ENCODE measurements at places on chromosomes 1 and 21.

- DNase-seq = no peak
Observed at GRCh38 chr1:153774780-153775457, at the start of gene SLC27A3. TSS of gene SLC27A3 (plus strand) at chr1:153775407. CDS start at chr1:153775498, 91 bp downstream.

- no peak for DNase-seq
Observed at GRCh38 chr1:18738126-18738525, 107.5 kb downstream of the PAX7 start.

GRCh38 chr1:22282364-22282995 lies 139.6 kb upstream of the WNT4 start:
- no peak for DNase-seq

DNA sequence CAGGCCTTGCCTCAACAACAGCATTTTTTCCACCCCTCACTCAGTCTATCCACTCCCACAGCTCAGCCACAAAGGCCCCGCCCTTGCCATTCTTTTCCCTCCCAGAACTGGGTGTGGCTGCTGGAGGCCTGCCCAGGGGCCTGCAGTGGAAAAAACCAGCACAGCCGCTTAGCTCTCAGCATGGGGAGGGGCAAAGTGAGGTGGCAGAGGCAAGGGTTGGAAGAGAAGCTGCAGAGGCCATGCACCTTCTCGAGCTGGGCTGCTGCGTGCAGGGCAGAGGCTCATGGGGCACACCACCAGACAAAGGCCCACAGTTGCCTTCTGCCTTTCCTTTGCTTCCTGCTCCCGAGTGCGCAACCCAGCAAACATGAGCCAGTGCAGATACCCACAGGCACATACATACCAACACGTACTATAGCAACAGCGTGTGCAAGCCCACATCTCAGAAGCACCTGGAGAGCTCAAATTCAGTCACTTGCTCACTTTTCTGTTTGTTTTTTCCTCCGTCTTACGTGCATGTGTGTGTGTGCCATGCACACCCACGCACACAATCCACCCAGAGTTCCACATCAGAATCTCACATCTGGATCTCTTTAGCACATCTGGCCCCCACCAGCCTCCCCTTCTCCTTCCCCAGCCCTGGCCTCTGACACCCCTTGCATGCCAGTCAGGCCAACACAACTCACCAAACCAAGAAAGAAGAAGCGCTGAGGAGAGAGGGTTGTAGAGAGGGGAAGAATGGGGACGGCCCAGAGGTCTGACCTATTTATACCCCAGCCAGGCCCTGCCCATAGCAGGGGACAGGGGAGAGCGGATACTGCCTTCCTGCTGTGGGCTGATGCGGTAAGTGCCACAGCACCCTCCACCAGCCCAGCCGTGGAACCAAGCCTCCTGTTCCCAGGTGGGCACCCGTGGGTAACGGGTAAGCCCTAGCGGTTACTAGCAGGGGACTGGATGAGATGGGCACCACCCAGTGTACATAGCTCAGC lies at the start of gene S100A4:
Gene S100A4, minus strand, starts transcription at position 740 of the 989 bp plus-strand sequence. CDS start 1,012 bp downstream, outside the sequence.
- DNase-seq = peak; percentile 74

GRCh38 chr1:179127163-179127895 lies 45.5 kb downstream of the TOR3A start:
- DNase-seq = no peak

- DNase-seq = no peak
Observed at GRCh38 chr1:38085666-38086330, 39.2 kb upstream of the POU3F1 start.

Data from activated CD8-positive, alpha-beta memory T cell treated with anti-CD3 and anti-CD28 coated beads for 4 hours (primary cell).